ENCODE measurements at places on chromosomes 13 and 19. TPM values are rescaled to one million over a fixed set of nuclear protein-coding genes. Genes with fewer than 3 reads are reported as not detected.

The LRRC63 gene
- 0.24 TPM for total RNA-seq

The EDNRB gene
- total RNA-seq, result 0.38 TPM

The LIM2 gene
- total RNA-seq, result not detected

The TEX29 gene
- 0.44 TPM for total RNA-seq

The MEIS3 gene
- 25.5 TPM for total RNA-seq

The ITGBL1 gene
- total RNA-seq, result not detected

The TPGS1 gene
- 18.0 TPM for total RNA-seq

The HIF3A gene
- total RNA-seq, result 37.6 TPM

The SSC5D gene
- 1.6 TPM for total RNA-seq

The MIR17HG gene
- total RNA-seq, result 13.8 TPM

- DNase-seq, result no peak
Measured at GRCh38 chr19:28960986-28961705, 251.8 kb downstream of the UQCRFS1 start.

GRCh38 chr19:5418677-5419076, 36.5 kb upstream of the ZNRF4 start:
- no peak for DNase-seq

DNA sequence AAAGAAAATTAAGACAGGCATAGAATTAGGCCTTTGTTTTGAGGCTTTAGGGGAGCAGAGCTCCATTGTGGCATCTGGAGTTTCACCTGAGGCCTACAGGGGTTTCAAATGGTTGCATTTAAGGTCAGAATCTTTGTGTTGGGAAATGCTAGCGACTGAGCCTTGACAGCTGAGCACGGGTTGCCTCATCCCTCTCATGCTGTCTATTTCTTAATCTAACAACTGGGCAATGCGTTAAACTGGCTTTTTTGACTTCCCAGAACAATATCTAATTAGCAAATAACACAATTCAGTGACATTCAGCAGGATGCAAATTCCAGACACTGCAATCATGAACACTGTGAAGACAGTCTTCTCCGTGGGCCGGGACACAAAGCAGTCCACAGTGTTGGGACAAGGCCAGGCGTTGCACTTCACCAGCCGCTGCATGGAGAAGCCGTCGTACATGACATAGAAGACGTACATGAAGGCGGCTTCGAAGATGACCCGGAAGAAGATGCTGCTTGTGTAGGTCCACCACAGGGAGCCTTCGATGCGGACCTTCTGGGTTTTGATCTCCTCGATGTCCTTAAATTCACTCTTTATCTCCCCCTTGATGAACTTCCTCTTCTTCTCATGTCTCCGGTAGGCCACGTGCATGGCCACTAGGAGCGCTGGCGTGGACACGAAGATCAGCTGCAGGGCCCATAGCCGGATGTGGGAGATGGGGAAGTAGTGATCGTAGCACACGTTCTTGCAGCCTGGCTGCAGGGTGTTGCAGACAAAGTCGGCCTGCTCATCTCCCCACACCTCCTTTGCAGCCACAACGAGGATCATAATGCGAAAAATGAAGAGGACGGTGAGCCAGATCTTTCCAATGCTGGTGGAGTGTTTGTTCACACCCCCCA, 3.8 kb downstream of the GJB2 start:
- no peak for DNase-seq

DNA sequence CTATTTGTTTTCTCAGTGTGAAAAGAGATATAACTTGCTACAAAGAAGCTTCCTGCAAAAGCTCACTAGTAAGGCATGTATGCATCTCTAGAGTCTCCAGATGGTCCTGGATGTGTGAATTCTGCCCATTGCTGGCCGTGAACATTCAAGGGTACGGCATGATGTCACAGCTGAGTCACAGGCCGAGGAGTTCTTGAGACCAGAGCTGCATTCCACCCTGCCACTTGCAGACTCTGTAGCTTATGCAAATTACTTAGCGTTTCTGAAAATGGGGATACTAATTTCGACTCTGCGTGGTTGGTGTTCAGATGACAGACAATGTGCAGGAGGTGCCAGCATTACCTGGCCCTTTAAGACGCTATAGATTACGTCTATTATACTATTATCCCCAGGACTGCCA, 470.7 kb downstream of the ZNF536 start:
- no peak for DNase-seq

DNA sequence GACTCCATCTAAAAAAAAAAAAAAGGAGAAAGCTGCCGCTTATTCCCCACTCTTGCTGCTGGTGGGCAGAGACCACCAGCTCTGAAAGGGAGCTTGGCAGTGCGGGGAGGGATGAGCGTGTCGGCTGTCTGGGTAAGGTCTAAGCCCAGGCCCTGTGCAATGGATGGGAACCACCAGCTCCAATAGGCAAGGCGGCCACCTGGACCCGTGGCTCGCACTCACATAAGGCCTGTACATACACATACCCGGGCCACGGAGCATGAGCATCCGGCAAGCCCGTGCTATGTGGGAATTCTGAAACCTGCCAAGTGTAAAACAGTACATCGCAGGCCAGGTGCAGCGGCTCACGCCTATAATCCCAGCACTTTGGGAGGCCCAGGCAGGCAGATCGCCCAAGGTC, 56.6 kb upstream of the USE1 start:
- no peak for DNase-seq

- DNase-seq, result no peak
Measured at GRCh38 chr13:91074091-91074490, 273.4 kb upstream of the MIR17HG start.

GRCh38 chr13:58254943-58255342, 623.4 kb downstream of the PCDH17 start:
- DNase-seq, result no peak

DNA sequence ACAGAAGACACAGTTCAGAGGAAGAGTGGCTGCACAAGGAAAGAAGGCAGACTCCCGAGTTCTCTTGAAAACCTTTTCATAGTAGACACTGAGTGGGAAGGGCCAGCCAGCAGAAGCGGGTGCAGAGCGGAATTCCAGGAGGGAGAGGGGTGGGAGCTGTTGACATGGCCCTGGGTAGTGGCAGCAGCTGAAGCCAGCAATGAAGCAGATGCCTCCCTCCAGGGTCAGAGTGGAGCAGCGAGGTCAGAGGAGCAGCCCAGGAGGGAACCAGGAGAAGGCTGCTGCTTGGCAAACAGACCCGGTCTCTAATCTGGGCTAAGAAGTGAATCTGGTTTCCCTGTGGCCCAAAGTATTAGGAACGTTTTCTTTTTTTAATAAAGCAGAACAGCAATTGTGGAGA, 73.9 kb upstream of the SPATA13 start:
- no peak for DNase-seq

DNA sequence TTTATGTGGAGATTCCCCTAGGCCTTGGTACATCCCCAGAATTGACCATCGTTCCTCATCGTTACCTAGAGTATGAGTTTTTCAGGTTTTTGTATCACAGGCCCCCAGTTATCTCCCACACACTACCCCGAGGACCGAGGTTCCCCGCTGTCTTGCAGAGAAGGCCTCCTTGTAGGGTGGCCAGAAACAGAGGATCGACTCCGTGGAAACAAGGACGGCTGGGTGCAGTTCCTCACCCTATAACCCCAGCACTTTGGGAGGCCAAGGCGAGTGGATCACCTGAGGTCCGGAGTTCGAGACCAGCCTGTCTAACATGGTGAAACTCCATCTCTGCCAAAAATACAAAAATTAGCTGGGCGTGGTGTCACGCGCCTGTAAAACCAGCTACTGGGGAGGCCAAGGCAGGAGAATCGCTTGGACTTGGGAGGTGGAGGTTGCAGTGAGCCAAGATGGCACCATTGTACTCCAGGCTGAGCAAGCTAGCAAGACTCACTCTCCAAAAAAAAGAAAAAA, 720 bp downstream of the ADAT3 start:
- no peak for DNase-seq

DNA sequence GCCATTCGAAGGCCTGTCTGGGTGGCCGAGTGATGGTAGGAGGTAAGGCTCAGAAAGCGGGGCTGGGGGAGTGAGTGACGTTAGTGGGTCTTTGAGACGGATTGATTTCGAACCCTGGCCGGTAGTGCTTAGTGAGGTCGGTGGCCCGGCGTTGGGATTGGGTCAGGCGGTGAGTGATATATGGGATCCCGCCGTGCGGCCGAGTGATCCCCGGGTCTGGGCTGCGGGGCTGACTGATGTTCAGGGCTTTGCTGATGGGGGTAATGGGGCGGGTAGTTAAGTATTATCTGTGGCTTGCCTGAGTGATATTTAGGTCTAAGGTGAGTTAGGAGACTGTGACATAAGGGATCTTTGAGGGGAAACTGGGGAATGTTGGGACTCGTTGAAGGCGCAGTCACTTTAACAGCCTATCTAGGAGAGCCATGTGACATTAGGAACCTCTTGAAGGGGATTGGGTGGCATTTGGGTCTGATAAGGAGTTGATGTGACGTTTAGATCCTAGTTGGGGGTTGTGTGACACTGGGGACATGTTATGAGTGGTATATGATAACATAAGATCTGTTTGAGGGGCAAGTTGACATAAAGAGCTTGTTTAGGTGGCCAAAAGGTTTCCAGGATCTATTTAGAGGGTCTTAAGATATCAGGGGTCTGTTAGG, 543 bp downstream of the PSMC4 start:
- DNase-seq, result no peak

GRCh38 chr19:29682236-29682895, 17.1 kb downstream of the PLEKHF1 start:
- no peak for DNase-seq

- DNase-seq, result no peak
Measured at GRCh38 chr13:58633226-58633625, 1001.7 kb downstream of the PCDH17 start.

GRCh38 chr19:54469496-54469934, 3.6 kb downstream of the CDC42EP5 start:
- DNase-seq, result no peak

DNA sequence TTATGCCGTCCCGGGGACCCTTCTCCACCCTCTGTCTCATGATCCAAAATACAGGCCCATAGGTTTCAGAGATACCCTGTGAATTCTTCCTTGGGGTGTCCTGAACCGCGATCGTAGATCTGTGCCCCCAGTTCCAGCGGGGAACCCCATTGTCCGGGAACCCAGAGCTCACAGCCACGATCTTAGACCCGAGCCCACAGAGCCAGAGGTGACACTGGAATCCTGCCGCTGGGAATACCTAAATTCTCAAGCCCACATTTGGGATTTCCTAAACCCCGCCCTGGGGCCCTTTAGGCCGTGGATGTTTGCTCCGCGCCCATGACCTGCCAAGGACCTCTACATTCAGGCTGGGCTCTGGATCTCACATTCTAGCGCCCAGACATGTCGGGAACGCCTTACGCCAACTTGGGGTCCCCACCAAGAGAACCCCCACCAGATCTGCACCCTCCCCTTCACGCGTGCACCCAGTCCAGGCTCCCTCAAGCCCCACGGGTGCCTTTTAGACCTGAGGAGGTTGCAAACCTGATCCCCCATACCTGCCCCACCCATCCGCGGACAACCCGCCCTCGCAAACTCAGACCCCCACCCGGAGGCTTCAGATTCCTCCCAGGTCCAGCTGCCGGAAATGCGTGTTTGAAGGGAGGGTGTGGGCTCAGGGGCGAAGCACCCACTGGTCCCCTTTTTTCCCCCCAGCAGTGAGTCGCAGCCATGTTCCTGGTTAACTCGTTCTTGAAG, 605 bp downstream of the CAPNS1 start:
- DNase-seq, result no peak

DNA sequence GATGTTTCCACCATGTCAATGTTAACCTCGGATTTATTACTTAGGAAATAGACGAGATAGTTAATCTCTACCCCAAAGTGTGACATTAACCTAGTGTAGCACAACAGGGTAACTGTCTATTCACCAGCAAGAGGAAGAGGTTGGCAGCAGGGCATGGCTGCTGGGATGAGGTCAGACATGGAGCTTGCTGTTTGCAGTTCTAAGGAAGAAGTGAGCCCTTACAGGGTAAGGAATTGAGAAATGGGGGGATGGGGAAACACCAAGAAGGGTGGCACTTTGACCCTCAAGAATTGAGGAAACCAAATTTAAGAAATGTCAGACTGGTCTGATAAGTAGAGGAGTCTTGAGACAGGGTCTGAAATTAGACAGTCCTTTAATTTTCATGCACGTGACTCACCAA, 62.4 kb downstream of the MBD3L2B start:
- DNase-seq, result no peak

DNA sequence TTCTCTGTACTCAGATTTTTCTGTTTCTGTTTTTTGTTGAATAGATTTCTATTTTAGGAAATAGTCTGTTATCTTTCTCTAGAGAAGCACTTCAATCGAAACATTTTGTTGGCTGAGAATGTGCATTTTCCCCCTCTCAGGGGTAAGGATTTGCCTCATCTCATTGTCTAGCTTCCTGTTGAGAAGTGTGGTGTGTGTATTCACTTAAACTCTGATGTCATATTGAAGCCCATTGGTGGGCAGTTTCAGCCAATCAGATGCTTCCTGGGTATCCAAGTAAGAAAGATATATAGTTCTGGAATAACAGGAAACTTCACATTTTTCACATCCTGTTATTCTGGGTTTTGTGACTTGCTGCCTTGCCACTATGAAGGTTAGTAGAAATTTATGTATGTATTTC, 87.6 kb downstream of the ARHGEF7 start:
- DNase-seq, result no peak

GRCh38 chr19:22532388-22533300, 101.5 kb upstream of the ZNF492 start:
- no peak for DNase-seq

GRCh38 chr13:32285633-32285965, 29.6 kb downstream of the ZAR1L start:
- DNase-seq, result no peak
